Activated CD8-positive, alpha-beta T cell treated with anti-CD3 and anti-CD28 coated beads, Interleukin-2, amount 10 ng/mL, durations not matched to agents 7 days and 5 days (primary cell): ENCODE measurements at places on chromosomes 5 and 9. TPM values are rescaled to one million over a fixed set of nuclear protein-coding genes. Genes with fewer than 3 reads are reported as not detected.

Gene PCDHB7
- total RNA-seq, result not detected

Gene DOK3
- 7.8 TPM for total RNA-seq

Gene ANAPC2
- 64.1 TPM for total RNA-seq

Gene SLC25A46
- total RNA-seq, result 41.1 TPM

Gene BTNL3
- total RNA-seq, result not detected

Gene FCN2
- total RNA-seq, result not detected

Gene GPR151
- total RNA-seq, result not detected

Gene FAM170A
- not detected for total RNA-seq

Gene FBN2
- total RNA-seq, result not detected

Gene GFRA3
- total RNA-seq, result 0.16 TPM

Gene ENHO
- total RNA-seq, result not detected

Gene OTULINL
- 59.6 TPM for total RNA-seq

Gene GPSM1
- total RNA-seq, result 2.3 TPM

Gene LEAP2
- 3.7 TPM for total RNA-seq

Gene SAXO1
- 0.10 TPM for total RNA-seq

Gene KIF12
- not detected for total RNA-seq
